ENCODE measurements at places on chromosomes 1 and 21. TPM values are rescaled to one million over a fixed set of nuclear protein-coding genes. Genes with fewer than 3 reads are reported as not detected.

Gene CGN
- total RNA-seq = 14.9 TPM

- peak overlapping the region; percentile 60 for H3K27ac ChIP-seq
- H3K4me1 ChIP-seq = peaks cover 28% of the 10 kb centered on the region
- H3K27me3 ChIP-seq = no peaks in the 10 kb centered on the region
- peak; percentile 39 for DNase-seq
- H3K4me3 ChIP-seq = no peak overlapping the region
These were observed 148.5 kb downstream of the DHRS3 start for GRCh38 chr1:12469493-12469892.

GRCh38 chr21:42097274-42097673 is 26.2 kb downstream of the UMODL1 start:
- DNase-seq = no peak
- H3K27ac ChIP-seq = no peak overlapping the region
- H3K36me3 ChIP-seq = no peaks in the 10 kb centered on the region
- no peak overlapping the region for H3K4me3 ChIP-seq
- no peaks in the 10 kb centered on the region for H3K27me3 ChIP-seq
- H3K4me1 ChIP-seq = peaks cover 22% of the 10 kb centered on the region

GRCh38 chr1:28326515-28326914 is 2.3 kb upstream of the MED18 start:
- H3K36me3 ChIP-seq = peaks cover 3% of the 10 kb centered on the region
- H3K27ac ChIP-seq = no peak overlapping the region
- peaks cover 9% of the 10 kb centered on the region for H3K4me1 ChIP-seq
- H3K4me3 ChIP-seq = no peak overlapping the region
- no peak for DNase-seq

- DNase-seq = no peak
- H3K36me3 ChIP-seq = no peaks in the 10 kb centered on the region
- H3K27me3 ChIP-seq = no peaks in the 10 kb centered on the region
- no peaks in the 10 kb centered on the region for H3K4me1 ChIP-seq
These were observed 7.9 kb upstream of the IER5 start for GRCh38 chr1:181080556-181080955.

DNA sequence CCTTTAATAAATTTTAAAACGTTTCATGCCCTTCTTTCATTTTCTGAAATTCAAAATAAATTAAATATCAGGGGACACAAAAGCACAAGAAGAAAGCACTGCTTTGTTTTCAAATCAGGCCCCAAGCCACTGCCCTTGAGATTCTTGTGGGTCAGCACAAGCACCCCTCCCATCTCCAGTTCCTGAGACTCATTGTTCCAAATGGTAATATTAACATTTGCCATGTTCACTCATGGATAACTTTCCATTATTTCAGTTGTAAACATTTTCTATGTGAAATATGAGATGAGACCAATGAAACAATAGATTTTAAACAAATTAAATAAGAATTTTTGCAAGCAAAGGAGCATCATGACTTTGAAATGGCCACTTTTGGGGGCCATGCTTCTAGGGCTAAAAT is 7.7 kb downstream of the OVAAL start:
- H3K4me1 ChIP-seq = peaks cover 16% of the 10 kb centered on the region
- no peak overlapping the region for H3K4me3 ChIP-seq
- no peak overlapping the region for H3K27ac ChIP-seq
- H3K27me3 ChIP-seq = no peaks in the 10 kb centered on the region
- H3K36me3 ChIP-seq = no peaks in the 10 kb centered on the region

DNA sequence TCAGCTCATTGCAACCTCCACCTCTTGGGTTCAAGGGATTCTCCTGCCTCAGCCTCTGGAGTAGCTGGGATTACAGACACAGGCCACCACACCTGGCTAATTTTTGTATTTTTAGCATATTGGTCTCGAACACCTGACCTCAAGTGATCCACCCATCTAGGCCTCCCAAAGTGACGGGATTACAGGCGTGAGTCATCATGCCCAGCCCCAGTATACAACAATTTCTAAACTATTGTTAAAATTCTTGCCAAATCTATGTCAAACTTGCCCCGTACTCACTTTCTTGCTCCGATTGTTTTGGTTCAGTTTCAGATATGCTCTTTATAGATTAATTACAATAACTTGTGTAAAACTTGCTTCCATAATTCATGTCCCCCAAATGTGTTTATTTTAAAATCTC is 4.1 kb downstream of the RGS18 start:
- no peaks in the 10 kb centered on the region for H3K4me1 ChIP-seq
- H3K4me3 ChIP-seq = no peak overlapping the region
- no peaks in the 10 kb centered on the region for H3K36me3 ChIP-seq
- H3K27ac ChIP-seq = no peak overlapping the region
- no peaks in the 10 kb centered on the region for H3K27me3 ChIP-seq

- no peak for DNase-seq
- no peaks in the 10 kb centered on the region for H3K4me1 ChIP-seq
- no peaks in the 10 kb centered on the region for H3K27me3 ChIP-seq
- H3K27ac ChIP-seq = no peak overlapping the region
- H3K36me3 ChIP-seq = no peaks in the 10 kb centered on the region
- no peak overlapping the region for H3K4me3 ChIP-seq
These were observed 20.6 kb downstream of the SPOCD1 start for GRCh38 chr1:31795096-31795675.

DNA sequence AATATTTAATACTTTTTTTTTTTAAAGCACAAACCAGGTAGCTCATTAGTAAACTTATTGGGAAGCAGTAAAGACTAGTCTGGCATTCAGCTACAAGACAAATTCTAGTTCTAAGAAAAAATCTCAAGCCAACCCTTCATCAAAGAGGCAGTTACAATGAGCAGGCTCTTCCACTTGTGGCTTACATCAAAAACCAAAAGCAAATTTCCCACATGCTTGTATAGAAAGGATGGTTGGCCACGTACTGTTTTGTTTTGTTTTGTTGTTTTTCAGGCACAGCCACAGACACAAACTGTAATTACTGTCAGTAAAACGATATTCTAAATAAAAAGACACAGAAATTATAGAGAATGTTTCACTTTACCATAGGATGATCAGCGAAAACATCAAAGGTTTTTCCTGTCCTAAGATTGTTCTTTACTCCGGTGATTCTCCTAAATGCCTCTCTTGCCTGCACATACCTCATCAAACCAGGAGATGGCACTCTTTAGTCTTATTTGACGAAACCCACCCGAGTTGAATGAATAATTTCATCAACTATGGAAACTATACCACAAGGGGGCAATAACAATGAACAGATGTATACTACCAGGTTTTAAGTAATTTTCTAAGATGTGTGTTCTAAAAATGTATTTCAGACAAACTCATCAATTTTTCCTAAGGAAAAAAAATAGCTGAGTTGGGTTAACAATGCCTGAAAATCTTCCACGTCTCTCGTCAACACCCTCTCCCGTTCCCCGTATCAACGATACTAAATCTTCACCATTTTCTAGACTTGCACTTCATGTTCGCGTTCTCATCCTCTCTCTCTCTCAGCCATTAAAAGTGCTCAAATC is 26.9 kb downstream of the RPL5 start:
- H3K4me3 ChIP-seq = no peak overlapping the region
- no peak overlapping the region for H3K27ac ChIP-seq
- no peaks in the 10 kb centered on the region for H3K4me1 ChIP-seq
- DNase-seq = peak; percentile 37
- no peaks in the 10 kb centered on the region for H3K27me3 ChIP-seq

GRCh38 chr1:227225715-227226346 is 92.5 kb downstream of the CDC42BPA start:
- no peaks in the 10 kb centered on the region for H3K36me3 ChIP-seq
- H3K4me1 ChIP-seq = peaks cover 11% of the 10 kb centered on the region
- no peak overlapping the region for H3K27ac ChIP-seq
- peak; percentile 1 for DNase-seq
